ENCODE measurements at places on chromosomes 7 and 10.

GRCh38 chr10:125123476-125124114 is 36.8 kb downstream of the CTBP2 start:
- DNase-seq = no peak

- no peak for DNase-seq
Observed at GRCh38 chr10:26839966-26840627, 20.7 kb downstream of the ABI1 start.

- DNase-seq = no peak
Observed at GRCh38 chr10:103466734-103467133, 8.0 kb upstream of the CALHM1 start.

- DNase-seq = no peak
Observed at GRCh38 chr10:90798482-90798881, 59.4 kb downstream of the HTR7 start.

- no peak for DNase-seq
Observed at GRCh38 chr7:101362334-101363195, at the start of gene COL26A1. TSS of gene COL26A1 (plus strand) at chr7:101362875. CDS start at chr7:101363033, 158 bp downstream.

DNA sequence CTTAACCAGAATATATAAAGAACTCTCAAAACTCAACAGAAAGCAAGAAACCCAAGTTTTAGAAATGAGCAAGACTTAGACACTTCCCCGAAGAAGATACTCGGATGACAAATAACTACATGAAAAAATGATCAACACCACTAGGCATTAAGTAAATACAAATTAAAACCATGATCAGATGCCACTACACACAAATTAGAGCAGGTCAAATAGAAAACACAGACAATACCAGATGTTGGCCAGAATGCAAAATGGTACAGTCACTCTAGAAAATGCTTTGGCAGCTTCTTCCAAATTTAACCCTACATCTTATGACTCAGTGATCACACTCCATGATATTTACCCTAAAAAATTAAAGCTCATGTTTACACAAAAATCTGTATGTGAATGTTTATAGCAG is 18.4 kb downstream of the TMEM176A start:
- DNase-seq = no peak

DNA sequence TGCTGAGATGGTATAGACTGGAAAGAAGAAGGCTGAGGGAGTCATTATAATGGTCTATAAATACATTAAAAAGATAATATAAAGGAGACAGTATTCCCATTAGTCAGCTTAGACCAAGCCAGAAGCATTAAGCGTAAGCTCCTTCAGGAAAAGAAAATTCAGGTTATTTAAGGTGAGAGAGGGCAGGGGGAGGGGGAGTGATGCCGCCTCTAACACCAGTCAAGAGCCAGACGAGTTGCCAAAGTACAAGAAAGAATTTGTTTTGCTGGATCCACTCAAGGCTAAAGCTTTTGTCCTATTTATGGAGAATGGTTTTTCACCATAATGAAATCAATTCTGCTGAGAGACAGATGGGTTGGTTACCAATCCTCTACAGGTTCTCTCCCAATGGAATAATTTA is 99.3 kb downstream of the CFAP58 start:
- DNase-seq = no peak

DNA sequence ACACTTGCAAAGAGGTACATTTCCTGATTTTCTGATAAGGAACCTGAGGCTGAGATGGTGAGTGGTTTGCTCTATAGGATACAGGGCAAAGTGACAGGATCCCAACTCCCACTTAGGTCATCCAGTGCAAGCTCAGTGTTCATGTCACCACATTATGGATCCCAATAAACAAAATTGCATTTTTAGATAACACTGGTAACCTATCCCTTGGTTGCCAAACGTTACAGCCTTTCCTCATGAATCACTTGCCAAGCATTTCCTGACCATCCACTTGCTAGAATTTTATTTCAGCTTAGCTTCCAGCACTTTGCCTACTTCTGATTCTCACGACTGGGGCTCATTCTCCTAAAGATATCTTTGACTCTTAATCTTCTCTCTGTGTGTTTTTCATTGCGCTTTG is 131.4 kb upstream of the ODAD2 start:
- DNase-seq = no peak

- peak; percentile 89 for DNase-seq
Observed at GRCh38 chr7:85719981-85720953, 533.4 kb upstream of the SEMA3D start.

DNA sequence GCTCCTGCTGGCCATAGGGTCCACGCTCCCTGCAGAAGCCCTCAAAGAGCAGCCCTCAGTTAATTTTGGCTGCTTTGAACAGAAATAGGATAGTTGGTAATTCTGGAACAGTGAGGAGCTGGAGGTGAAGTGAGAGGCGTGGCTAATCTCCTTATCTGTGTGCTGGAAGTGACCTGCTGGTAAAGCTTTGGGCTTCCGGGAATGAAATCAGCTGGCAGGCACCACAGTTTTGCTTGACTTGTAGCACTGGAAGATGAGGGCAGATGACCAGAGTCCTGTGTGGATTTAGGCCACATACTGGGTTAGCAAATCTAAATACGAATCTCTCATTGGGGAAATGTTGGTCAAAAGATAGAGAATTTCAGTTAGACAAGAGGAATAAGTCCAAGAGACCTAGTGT is 10.2 kb downstream of the ATP6V0E2 start:
- no peak for DNase-seq

All from AML-193 (cell line).